Pulmonary artery endothelial cell (primary cell): ENCODE measurements at places on chromosomes 3 and 15.

DNA sequence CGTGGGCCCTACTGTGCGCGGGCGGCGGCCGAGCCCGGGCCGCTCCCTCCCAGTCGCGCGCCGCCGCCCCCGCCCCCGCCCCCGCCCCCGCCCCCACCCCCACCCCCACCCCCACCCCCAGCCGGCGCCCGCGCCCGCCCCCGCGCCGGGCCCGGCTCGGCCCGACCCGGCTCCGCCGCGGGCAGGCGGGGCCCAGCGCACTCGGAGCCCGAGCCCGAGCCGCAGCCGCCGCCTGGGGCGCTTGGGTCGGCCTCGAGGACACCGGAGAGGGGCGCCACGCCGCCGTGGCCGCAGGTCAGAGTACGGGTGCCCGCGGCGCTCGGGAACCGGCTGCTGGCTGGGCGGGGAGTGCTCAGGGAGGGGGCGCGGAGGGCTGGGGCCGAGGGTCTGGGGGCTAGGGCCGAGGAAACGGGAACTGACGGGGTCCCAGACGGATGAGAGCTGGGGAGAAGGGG is 1.1 kb upstream of the PPARG start:
- DNase-seq, result no peak

DNA sequence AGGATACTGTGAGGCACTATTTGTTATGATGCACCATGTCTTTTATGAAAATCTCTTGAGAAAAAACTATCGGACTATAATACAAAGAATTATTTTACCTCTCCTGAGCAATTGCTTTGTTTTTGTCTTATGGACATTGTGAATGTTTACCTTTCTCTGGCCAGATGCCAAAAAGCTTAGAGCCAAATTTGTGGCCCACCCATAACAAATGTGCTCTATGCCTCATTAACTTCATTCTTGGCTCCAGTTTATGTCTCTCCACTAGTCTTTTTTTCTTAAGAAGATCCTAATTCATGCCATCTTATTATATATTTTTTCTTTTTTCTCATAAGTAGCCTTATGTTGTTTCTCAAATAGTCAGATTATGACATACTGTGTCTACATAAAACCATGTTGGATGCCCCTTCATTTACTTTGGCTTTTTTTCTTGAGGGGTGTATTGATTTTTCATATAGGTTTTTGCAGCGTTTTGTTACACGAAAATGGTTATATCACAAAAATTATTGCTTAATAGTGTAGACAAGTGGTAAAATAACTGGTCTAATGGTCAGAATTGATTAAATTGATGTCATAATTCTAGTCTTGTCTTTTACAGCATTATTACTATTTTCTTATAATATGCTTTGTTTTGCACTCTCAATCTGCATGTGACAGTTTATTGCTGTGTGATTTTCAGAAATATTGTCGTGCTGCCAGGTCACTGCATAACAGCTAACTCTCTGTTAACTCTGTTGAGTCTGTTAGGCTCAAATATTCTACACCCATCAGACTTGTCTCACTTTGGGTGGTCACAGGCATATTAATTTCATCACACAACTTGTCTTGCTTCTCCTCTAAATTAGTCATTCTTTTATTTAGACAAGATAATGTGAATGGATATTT is 18.2 kb downstream of the SENP8 start:
- DNase-seq, result no peak

DNA sequence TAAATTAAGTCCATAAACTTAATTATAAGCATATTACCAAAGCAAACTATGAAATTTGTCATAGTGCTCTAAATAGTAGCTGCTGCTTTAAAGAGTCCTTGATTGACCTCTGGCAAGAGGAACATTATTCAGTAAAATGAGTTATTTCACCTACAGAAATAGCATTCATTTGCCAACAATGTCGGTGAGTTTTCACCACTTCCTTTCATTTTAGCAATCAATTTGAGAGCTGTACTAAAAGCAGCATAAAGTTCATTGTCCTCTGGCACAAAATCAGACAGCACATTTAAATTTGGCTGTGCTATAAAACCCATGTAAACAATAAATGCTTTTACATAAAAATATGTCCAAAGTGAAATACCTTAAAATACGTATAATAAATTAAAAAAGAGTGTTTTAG is 1515.7 kb downstream of the SI start:
- DNase-seq, result no peak

DNA sequence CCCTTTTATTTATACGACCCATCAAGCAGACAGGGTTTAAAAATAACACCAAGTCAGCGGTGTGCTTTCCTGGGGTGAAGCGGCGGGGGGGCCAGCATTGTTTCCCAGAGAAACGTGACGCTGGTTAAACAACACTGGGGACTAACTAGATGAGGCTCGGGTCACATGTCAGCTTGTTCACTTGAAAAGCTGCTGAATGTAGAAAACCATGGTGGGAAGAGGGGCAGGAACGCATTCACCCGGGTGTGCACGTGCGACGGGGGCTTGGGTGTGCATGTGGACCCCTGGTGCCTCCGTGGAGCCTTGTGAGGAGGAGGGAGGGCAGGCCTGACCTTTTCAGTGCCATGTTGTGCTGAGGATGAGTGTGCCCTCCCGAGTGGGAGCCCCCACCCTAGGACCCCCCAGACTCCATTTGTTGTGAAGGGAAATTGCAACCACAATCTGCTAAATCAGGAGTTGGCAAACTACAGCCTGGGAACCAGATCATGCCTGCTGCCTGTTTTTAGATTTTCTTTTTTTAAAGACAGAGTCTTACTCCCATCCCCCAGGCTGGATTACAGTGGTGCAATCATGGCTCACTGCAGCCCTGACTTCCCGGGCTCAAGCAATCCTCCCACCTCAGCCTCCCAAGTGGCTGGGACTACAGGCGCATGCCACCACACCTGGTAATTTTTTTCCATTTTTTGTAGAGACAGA is 70.4 kb upstream of the CMTM7 start:
- DNase-seq, result no peak

- DNase-seq, result no peak
Measured at GRCh38 chr15:38005953-38006808, 71.7 kb downstream of the TMCO5A start.

GRCh38 chr15:98384328-98385029 is 263.9 kb upstream of the IGF1R start:
- no peak for DNase-seq

GRCh38 chr3:48405343-48405881 is 24.5 kb downstream of the PLXNB1 start:
- no peak for DNase-seq
